Neural crest cell (in vitro differentiated cells): ENCODE measurements at places on chromosomes 13 and 19. TPM values are rescaled to one million over a fixed set of nuclear protein-coding genes. Genes with fewer than 3 reads are reported as not detected.

- no peak overlapping the region for H3K27ac ChIP-seq
- DNase-seq = no peak
- no peak overlapping the region for H3K4me3 ChIP-seq
- H3K27me3 ChIP-seq = peaks cover 67% of the 10 kb centered on the region
- H3K36me3 ChIP-seq = no peaks in the 10 kb centered on the region
Measured at GRCh38 chr19:43818500-43818899, 8.6 kb upstream of the ZNF283 start.

The GGACT gene
- total RNA-seq = 4.3 and 5.9 TPM in 2 replicates

The CCDC194 gene
- not detected in 2 replicates for total RNA-seq

The OR10H3 gene
- total RNA-seq = not detected in 2 replicates

The ZNF829 gene
- 2.2 and 2.6 TPM in 2 replicates for total RNA-seq
